ENCODE measurements at places on chromosomes 2 and 18.
A peak's percentile ranks its signal among the peaks of the same experiment; 100 is the strongest.

GRCh38 chr2:60891180-60891579, 9.8 kb downstream of the REL start:
- DNase-seq, result no peak

DNA sequence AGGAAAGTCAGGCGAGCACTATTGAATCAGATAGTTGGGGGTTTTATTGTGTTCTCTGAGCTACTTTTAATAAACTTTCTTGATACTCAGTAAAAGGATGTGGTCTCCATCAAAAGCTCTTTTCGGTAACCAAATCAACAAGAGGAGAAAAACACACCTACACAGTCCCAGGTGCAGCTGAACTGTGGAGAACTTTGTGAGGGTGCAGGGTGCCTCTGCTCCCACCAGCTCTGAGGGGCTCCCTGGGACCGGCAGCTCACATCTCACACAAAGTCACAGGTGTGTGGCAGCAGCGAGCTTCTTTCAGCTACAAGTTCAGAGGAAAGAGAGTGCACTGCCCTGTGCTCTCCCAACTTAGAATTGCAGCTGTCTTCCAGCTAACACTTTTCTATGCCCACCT, 650.4 kb downstream of the RNF144A start:
- DNase-seq, result no peak

GRCh38 chr18:10234912-10235660, 219.3 kb upstream of the APCDD1 start:
- no peak for DNase-seq

DNA sequence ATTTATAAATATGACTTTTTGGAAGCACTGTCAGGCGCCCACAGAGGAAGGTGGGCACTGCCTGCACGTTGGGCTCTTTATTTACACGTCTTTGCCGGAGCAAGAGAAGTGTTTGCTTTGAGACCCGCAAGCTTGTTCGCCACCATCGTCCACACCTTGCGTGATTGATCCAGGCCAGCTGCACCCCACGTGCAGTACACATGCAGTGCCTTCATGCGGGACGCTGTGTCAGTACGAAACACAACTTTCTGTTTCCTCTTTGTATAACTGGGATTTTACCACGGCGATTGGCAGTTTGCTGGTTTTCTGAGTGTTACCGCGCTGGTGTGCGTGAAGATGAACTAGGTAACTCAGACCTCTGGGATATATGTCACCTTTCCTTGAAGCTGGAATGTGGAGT, 571.0 kb upstream of the SALL3 start:
- DNase-seq, result no peak

- DNase-seq, result no peak
These were observed 138.8 kb upstream of the ID2 start for GRCh38 chr2:8543060-8543382.

GRCh38 chr2:68357605-68358337, 7.3 kb upstream of the PLEK start:
- DNase-seq, result peak; percentile 52

DNA sequence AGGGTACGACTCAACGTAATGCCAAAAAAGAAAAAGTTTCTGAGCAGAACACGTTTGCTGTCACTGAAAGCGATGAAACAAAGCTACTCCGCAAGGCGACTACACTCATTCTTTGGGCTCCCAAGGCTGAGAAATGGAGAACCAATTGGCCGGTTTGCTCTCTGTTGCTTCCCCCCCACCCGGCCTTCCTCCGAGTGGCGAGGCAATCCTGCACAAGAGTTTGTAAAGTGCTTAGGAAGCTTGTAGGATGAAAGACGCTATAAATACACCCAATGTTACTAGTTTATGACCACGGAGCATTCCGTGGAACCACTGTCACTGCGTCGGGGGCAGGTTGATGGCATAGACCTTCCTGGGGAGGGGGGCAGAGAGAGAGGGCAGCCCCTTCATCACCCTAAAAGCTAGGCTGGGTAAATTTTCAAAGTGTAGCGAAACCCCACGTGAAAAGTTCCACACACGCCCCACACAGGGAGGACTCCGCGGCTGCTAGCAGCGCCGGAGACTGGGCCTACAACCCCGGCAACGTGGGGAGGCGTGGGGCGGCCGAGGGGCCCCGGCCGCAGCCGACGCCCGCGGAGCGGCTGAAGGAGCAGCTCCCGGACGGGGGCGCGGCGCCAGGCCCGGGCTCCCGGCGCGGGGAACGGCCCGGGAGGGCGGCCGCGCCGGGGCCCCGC, 915 bp downstream of the CUL3 start:
- DNase-seq, result peak; percentile 34

DNA sequence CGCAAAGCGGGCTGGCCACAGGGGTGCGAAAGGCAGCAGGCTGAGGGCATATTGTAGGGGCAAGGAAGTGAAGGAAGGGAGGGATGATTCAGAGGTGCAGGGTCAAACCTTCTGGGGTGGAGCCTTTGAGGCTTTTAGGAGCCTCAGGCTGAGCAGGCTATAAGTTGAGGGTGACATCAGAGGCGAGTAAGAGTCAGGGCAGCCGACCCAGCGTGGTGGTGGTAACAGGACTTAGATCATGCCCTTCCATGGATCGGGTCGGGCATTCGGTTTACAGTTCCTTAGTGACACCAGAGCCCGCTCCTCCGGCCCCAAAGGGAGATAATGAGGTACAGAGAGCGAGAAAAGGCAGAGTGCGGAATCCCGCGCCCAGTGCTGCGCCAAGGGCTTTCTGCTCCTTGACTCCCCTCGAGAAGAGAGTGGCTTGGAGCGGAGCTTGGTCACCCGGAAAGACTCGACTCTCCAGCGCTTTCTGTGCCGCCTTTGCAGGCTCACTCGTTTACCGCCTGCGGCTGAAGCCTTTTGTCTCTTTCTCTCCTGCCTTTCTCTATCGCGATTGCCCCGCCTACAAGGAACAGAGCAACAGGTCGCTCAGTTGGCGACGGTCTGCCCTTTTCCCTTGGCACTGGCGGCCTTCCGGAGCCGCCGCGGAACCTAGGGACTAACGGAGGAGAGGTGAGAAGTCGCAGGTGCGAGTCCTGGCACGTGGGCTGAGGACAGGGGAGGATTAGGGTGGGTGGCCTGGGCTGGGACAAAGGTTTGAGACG, 720 bp downstream of the LBX2 start:
- no peak for DNase-seq

- DNase-seq, result no peak
These were observed 26.4 kb upstream of the PKDCC start for GRCh38 chr2:42021464-42021863.

DNA sequence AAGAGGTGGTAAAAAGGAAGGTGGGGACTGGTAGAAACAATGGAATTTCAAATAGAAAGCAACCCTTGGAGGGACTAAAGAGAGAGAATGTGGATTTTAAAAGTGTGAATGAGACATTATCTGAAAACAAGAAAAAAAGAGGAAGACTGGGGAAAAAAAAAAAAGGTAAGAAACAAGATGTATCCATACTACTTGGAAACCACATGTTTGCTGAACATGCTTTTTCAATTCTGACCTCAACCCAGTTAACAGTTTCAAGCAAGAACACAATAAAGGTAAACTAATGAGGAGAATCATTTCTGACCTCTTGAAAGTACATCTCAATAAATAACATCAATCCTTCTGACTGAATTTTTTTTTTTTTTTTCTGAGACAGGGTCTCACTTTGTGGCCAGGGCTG, 2.6 kb downstream of the FARSB start:
- no peak for DNase-seq

GRCh38 chr2:196473617-196474016, 165.9 kb upstream of the CCDC150 start:
- DNase-seq, result no peak

DNA sequence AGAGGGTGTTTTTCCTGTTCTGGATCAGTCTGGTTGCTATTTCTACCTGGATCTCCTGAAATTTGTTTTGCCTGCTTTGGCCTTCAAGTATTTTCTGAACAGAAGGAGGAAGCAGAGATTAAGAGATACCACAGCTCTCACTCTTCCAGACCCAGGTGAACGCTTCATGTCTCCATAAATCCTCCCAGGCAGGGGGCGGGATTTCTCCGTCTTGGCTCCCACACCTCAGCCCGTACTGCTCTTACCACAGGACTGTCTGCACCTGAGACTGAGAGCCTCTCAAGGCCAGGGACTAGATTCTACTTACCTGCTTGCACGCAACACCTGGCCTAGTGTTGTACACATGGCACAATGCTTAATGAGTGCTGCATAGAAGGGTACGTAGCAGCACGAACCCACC, 59.9 kb upstream of the LRPPRC start:
- DNase-seq, result no peak

GRCh38 chr2:101864426-101864825, 127.3 kb upstream of the IL1R2 start:
- no peak for DNase-seq

GRCh38 chr2:67290451-67291290, 106.5 kb upstream of the ETAA1 start:
- DNase-seq, result no peak

DNA sequence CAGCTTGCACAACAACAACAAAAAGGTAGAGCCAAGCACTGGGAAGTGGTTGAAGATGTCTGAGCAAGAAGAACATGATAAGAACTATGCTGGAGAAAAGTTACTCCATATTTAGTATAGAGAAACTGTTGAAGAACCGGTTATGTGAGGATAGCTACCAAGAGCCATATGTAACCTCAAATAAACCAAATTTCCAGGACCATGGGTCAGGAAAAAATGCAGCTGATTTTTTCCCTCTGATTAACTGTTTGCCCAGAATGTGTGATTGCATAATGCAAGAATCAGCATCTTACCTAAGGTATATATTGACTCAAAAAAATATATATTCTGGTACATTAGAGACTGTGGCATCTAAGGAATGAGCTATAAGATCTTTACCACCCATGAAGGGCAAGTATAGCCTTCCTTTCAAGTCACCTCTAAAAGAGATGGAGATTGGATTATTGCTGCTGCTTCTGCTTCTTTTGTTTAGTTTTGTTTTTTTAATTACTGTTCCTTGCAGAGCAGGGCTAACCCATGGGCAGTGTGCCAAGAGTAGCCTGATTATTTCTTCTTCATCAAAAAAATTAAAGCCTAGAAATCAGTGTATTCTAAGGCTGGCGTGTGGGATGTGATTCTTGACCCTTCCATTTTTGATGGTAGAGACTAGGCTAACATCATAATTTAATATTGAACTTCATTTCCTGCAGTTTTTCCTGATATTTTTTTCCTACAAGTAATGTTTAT, 76.9 kb upstream of the MAP3K20 start:
- DNase-seq, result no peak

GRCh38 chr2:134482766-134483340, 229.0 kb downstream of the MGAT5 start:
- no peak for DNase-seq

- no peak for DNase-seq
These were observed 70.6 kb downstream of the CERS6 start for GRCh38 chr2:168526641-168527040.

GRCh38 chr2:96205888-96206287, 2.7 kb downstream of the STARD7 start:
- DNase-seq, result no peak

DNA sequence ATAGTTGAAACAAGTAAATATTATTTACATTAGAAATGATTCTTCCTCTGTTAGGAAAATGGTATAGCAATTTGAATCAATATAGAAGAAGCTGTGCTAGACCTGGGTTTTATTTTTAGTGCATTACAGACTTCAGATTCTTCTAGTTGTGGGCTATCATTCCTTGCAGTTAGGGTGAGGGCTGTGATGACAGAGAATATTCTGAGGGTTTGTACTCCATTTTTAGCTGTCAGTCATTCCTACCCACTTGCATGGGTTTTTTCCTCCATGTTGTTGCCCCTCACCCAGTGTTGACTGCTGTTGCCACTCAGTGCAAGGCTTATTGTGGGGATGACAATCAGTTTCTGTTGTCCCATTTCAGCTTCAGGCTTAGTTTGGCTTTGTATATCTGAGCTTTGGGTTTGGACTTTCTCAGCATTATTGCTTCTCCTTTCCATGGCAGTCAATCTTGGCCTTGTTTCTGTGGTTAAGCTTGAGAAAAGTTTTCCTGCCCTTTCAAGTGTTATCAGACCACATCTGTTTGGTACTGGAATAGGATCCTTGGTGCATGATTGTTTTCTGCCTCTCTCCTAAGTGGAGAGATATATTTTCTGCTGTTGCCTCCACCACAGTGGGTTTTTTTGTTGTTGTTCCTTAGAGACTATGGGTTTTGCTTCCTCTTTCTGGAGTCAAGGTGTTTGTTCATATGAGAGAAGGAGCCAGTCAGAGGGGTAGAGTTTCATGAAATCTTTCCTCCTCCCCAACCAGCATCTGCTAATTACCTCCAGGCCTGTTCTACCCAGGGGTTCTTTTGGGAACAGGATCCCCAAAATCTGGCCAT, 312.7 kb upstream of the CWC22 start:
- DNase-seq, result no peak

DNA sequence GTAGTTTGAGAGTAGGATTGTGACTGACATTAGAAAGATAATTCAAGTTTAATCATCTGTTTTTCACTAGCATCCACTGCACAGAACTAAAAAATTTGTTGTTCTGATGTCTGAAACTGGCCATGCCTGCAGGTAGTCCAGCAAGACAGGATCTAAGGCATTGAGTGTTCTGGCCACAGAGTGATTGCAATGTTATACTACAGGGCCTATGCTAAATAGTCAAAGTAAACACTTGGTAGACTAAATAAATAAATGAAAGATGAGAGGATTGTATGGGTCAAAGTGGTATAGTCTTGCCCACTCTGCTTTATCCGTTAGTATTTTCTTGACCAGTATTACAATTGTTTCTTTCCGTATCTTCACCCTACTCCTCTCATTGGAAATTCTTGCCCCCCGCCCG, 27.6 kb upstream of the FANCL start:
- DNase-seq, result no peak

DNA sequence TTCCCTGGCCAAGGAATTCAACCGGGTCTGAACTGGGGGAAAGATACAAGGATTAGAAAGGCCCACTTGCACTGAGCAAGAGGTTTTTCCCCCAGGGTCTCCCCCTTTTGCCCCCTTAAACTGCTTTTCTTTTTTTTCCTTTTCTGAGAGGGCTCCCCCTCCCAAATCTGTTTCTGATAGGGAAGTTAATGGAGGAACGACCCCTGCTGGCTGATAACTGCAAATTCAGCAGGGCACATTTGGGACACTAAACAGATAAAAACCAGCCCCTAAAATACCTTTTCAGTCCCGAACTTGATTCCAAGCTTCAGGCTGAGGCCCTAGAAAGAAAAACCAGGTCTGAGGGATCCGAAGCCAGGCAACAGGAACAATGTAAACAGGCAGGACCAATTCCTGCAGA, 1012.4 kb upstream of the CRIM1 start:
- no peak for DNase-seq

GRCh38 chr2:36449213-36449612, 93.6 kb downstream of the CRIM1 start:
- DNase-seq, result no peak

DNA sequence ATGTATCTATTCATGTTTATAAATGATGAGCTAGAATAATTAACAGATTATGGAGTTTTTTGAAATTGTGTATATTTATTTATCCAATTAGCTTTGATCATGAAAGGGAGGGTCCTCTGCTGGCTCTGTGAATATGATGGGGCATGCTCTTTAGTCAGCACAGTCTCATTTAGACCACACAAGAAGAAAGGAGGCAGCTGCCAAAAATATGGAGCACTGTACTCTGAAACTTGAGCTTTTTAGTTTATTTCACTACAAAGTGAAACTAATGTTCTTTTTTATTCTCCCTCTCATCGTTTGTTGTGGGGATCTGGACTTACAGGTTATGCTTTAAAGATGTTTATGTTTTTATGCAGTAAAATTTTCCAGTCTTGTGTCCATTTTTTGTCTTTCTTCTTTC, 266.9 kb upstream of the GULP1 start:
- DNase-seq, result no peak
